ENCODE measurements at places on chromosomes 13 and 19.
A peak's percentile ranks its signal among the peaks of the same experiment; 100 is the strongest.

DNA sequence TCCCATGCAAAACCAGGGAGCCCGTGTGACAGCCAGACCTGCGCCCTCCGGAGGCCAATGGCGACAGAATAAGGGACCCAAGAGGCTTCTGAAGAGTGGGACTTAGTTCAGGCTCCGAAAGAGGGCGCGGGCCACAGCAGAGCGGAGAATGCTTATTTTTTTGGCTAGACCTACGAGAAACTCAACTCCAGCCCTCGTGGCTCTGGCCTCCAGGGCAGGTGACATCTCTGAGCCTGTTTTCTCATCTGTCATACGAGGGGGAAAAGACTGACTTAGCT is 23.0 kb downstream of the DPP9 start:
- DNase-seq = no peak

- DNase-seq = no peak
Measured at GRCh38 chr19:30161021-30161655, 211.0 kb upstream of the ZNF536 start.

GRCh38 chr13:93955904-93956303 is 523.6 kb downstream of the DCT start:
- no peak for DNase-seq

DNA sequence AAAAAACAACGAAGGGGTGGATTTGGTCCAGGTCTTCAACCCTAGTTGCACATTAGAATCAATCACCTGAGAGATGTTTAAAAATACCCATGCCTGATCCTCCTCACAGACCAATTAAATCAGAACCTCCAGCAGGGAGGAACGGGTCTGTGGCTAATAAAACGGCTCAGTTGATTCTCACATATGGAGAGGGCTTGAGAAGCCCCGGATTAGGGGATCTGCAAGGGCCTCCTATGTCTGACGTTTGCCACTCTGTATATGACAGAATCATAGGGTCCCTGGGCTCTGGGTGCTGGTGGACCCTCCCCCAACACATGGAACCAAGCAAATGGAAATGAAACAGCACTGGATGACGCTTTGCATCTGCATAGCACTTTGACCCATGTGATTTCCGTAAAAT is 36.7 kb upstream of the C13orf42 start:
- no peak for DNase-seq

GRCh38 chr13:72850959-72851677 is 69.2 kb downstream of the PIBF1 start:
- DNase-seq = no peak

GRCh38 chr19:42965176-42965575 is 28.2 kb upstream of the PSG7 start:
- no peak for DNase-seq

GRCh38 chr19:6221220-6221877 is 58.4 kb downstream of the MLLT1 start:
- no peak for DNase-seq

DNA sequence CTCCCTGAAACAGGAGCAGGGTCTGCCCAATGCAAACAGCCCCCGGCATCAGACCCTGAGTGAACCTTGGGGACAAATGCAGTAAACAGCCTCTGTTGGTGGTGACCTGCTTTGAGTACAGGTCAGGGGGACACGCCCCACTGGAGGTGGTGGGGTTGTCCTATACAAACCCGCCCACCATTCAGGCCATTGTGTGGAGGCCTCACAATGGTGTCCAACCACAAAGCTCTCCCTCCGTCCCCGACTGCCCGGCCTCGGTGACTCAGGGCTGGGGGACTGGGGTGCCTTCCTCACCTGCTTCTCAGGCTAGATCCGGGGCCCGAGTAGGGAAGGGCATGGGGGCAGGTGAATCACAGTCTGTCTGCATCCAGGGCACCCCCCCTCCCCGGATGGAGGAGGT is 1.5 kb downstream of the MUC16 start:
- no peak for DNase-seq

- DNase-seq = no peak
Measured at GRCh38 chr13:97145057-97145456, 77.1 kb upstream of the MBNL2 start.

DNA sequence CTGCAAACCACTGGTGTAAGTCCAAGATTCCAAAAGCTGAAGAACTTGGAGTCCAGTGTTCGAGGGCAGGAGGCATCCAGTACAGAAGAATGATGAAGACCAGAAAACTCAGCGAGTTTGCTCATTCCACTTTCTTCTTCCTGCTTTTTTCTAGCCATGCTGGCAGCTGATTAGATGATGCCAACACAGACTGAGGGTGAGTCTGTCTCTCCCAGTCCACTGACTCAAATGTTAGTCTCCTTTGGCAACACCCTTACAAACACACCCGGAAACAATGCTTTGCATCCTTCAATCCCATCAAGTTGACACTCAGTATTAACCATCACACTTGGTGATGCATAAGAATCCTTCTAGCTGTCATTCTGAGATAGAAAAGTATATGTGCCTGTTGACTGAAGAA is 1504.6 kb downstream of the EFNB2 start:
- no peak for DNase-seq

DNA sequence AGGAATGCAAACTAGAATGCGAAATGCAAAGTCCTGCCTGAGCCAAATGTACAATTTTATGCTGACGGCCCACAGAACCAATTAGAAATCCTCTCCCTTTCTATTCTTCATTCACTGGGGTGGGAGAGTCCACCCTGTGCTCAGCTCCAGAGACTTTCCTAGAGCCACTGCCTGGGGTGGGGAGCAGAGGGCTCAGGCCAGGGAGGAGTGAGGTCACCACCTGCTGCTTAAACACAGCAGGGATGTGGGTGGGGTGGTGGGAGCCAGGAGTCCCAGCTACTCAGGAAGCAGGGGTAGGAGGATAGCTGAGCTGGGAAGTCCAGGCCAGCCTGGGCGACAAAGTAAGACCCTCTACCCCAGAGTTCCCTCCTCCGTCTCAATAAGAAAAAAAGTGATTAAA is 26.9 kb upstream of the ZNF83 start:
- no peak for DNase-seq

- DNase-seq = peak; percentile 85
Measured at GRCh38 chr13:41500511-41500910, 43.2 kb downstream of the RGCC start.

GRCh38 chr13:95262837-95263384 is 38.3 kb downstream of the ABCC4 start:
- DNase-seq = no peak

- DNase-seq = peak; percentile 44
Measured at GRCh38 chr19:45972081-45972946, 1.4 kb downstream of the NOVA2 start.

DNA sequence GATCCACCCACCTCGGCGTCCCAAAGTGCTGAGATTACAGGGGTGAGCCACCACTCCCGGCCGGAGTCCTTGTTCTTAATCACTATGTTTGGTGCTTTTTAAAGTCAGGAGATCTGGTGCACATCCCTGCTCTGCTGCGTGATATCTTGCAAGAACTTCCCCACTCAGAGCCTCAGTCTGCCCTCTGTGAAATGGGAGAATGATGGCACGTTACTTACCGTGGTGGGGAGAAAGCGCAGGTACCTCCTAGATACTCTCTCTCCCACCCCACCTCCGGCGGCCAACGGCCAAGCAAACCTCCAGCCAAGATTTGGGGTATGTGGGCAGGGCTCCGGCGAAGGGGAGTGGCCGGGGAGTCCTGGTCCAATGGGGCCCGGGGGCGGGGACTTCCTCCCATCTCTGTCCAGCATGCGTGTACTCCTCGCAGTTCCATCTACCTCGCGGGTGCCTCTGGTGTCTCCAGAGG is at the start of gene RYR1:
RYR1 (plus strand) TSS at position 424 of the 466 bp plus-strand sequence. CDS start 139 bp downstream, outside the sequence.
- DNase-seq = peak; percentile 80

GRCh38 chr19:17292301-17293074 is 10.7 kb downstream of the ABHD8 start:
- DNase-seq = peak; percentile 87

- DNase-seq = no peak
Measured at GRCh38 chr19:54449701-54450069, 686 bp downstream of the LENG8 start.

DNA sequence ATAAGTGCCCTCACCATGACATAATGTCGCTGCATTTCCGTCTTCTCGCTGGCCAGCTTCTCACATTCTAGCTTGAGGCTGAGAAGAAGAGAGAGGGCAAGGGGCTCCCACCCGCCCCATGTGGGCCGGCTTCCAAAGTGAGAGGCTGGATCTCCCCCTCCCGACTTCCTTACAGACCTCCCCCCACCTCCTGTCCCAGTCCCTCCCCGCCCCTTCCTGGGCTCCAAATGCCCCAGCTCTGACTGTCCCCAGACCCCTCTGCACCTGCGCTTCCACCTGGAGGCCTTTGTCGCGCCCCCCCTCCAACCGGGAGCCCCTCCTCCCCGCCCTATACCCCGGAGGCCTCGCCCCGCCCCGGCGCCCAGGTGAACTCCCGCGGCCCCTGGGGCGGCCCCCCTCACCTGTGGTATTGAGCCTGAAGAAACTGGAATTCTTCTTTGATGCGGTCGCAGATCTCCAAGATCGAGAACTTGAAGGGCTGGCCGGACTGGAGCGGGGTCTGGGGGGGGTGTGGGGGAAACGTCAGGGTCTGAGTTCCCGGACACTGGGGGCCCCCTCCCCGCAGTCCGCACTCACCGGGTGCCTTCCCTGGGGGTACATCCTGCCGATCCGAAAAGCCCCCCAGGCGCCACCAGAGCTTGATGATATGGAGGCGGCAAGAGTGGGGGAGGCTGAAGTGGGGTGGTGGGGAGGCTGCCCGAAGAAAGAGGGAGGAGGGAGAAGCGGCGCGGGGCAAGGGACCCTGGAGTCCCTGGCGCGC is 595 bp downstream of the TLE2 start:
- DNase-seq = no peak

- peak; percentile 19 for DNase-seq
Measured at GRCh38 chr13:24683351-24683750, 3.1 kb downstream of the ATP12A start.

DNA sequence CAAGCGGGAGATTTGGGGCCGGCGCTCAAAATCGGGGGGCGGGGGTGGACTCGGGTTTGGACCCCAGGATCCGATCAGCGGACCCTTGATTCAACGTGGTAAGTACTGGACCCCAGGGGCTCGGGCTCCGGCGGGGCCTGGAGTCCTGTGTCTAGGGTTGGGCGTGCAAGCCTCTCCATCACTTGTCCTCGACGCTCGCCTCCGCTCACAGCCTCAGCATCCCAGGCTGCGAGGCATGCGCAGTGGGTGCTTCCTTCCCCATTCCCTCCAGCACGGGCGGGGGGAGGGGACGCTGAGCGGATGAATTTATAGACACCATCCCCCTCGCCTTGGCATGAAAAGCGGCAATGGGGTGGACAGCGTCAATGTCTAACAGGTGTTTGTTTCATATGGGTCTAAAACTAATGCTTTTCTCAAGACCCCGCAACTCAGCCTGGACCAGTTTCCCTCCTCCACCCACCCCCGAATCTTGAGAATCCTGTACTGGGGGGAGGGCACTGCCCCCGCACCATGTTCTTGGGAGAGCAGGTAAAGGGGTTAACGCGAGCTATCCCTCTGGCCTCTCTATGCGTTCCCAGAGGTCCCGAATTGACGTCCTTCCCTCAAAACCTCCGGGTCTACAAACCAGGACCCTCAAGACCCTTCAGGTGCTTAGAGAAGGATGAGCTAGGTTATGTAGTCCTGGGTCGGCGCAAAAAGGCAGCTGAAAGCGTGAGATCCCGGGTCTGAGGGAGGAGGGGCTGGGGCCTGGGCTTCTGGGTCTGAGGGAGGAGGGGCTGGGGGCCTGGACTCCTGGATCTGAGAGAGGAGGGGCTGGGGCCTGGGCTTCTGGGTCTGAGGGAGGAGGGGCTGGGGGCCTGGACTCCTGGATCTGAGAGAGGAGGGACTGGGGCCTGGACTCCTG is 579 bp downstream of the CPT1C start:
- DNase-seq = no peak

GRCh38 chr13:99155821-99156220 is 44.8 kb upstream of the UBAC2 start:
- DNase-seq = no peak

GRCh38 chr13:74288361-74288911 is 154.2 kb upstream of the KLF12 start:
- no peak for DNase-seq

- no peak for DNase-seq
Measured at GRCh38 chr13:94722609-94723345, 10.4 kb upstream of the SOX21 start.

DNA sequence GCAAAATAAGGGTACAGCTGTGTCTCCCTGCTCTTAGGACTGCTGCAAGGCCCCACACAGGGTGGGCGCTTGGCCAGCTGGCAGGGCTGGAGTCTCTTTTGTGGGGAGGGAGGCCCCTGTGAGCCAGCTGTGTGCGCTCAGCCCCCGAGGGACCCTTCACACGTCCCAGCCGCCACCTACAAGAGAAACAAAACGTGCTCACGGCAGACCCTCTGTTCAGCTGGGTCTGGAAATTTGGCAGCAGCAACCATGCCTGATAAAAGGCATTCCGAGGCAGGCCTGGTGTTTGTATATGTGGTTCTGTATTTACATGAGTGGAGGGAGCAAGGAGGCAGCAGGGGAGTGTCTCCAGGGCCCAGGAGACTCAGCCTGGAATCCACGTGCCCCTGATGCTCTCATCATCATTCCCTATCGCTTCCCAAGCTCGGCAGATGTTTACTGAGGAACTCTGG is 49.7 kb downstream of the CRTC1 start:
- no peak for DNase-seq

DNA sequence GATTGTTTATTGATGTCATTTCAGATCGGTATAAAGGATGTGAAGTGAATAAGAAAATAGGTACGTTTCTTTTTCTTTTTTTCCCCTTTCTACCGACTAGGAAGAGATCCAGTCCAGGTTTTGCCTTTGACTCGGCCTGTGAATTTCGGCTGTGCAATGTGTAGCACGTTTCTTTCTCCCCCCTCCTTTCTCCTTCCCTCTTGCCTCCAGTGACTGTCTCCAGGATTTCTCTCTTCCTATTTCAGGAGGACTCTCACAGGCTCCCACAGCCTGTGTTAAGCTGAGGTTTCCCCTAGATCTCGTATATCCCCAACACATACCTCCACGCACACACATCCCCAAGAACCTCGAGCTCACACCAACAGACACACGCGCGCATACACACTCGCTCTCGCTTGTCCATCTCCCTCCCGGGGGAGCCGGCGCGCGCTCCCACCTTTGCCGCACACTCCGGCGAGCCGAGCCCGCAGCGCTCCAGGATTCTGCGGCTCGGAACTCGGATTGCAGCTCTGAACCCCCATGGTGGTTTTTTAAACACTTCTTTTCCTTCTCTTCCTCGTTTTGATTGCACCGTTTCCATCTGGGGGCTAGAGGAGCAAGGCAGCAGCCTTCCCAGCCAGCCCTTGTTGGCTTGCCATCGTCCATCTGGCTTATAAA is at the start of gene GPC6:
GPC6 (plus strand) TSS at position 185 of the 657 bp plus-strand sequence.
- no peak for DNase-seq

GRCh38 chr19:40718774-40719391 is 2.0 kb downstream of the ITPKC start:
- DNase-seq = no peak
